Astrocyte of the spinal cord (primary cell): ENCODE measurements at places on chromosomes 11 and 22.

DNA sequence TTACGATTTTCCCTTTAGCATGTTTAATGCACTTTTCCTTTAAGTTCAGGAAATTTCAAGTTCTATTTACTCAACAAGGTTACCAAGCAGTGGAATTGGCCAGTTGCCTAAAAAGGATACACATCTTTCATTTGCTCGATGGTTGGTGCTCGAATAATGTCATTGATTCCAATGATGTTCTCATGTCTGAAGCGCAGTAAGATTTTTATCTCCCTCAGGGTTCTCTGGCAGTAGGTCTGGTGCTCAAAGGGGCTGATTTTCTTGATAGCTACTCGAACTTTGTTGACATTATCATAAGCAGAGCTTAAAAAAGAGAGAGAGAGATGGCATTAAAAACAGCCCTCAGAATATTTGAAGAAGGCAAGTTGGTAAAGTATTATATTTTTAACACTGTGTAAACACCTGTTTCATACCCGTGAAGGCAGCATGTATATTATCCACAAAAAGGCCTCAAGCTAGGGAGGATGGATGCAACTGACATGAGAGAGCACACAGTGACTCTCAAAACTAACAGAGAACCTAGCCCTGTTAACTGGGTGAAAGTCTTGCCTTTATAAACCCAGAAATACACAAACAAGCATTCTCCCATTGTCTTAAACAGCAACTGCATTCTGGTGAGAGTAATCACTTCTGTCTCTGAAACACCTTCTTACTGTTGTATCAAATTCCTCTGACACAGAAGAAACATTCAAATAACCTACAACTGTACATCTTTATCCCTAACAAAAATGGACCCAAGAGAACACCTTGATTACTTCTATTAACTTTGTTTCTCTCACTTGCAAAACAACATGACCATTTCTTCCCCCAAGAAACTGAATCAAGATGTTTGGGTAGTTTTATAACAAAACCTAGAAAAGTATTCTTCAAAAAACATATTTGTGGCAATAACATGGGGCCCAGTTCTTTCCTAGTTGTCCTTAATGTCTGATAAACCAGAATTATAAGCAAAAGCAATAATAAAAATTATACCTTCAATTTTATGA lies 59.6 kb downstream of the MAPK1 start:
- no peak for DNase-seq

DNA sequence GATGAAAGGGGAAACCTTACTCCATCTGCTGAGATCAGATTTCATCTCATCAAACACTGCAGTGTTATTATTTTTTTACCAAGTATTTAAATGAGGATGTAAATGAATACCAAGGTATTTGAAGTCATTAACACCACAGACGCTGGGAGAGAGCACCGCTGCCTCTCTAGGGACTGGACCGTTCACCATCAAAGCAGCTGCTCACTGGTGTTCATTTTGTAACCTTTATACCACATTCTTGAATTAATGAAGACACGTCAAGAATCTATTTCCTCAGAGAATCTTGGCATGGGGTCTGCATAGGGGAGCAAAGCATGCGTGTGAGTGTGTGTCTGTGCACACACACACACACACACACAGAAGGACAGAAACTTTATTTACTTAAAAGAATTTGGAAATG lies 15.6 kb downstream of the SIAE start:
- no peak for DNase-seq

GRCh38 chr11:34790620-34791019 lies 125.6 kb downstream of the APIP start:
- no peak for DNase-seq

- DNase-seq, result no peak
Observed at GRCh38 chr11:68838572-68838964, 3.1 kb downstream of the CPT1A start.

- DNase-seq, result no peak
Observed at GRCh38 chr11:34750692-34751405, 130.0 kb downstream of the EHF start.

DNA sequence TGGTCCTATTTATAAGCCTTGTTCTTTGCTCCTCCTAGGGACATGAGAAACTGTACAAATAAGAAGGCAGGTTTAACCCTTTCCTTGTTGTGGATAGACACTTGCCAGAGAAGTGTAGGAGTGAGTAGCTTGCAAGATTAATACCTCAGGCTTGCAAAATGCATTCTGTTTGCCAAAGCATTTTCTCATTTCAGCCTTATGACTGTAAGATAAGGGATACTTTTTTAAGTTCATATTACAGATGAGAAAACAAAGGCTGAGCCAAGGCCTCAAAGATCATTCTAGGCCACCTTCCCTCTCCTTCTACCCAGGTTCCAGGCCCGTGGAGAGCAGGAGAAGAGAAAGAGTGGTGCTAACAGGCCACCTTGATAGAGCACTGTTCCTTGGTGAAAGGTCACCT lies 46.8 kb downstream of the TRIM29 start:
- no peak for DNase-seq

DNA sequence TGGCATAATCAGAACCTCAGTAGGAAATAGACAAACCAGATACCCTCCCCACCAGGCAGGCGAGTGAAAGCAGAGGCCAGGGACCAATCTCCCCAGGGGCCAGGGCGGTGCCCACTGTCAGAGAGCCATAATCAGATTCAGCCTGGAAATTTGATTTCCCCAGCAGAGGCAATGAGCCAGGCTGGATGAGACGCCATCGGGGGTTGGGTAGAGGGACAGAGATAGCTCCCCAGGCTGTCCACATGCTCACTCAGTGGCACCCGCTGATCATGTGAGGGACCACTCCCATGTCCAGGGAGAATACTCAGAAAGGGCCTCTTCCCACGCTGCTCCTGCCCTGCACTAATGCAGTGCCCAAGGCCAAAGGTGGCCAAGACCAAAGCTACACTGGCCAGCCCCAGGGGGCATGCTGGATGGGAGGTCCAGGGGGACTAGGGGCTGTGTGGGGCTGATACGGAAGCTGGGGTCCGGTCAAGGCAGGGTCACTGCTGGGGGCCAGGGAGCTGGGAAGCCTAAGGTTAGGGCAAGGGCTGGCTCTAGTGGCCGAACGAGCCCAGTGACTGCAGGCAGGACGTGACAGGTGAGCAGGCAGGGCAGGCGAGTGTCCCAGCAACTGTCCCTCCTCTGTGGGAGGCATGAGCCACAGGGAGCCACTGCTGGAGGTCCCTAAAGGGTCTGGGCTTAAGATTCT lies 19.8 kb downstream of the ARVCF start:
- no peak for DNase-seq

DNA sequence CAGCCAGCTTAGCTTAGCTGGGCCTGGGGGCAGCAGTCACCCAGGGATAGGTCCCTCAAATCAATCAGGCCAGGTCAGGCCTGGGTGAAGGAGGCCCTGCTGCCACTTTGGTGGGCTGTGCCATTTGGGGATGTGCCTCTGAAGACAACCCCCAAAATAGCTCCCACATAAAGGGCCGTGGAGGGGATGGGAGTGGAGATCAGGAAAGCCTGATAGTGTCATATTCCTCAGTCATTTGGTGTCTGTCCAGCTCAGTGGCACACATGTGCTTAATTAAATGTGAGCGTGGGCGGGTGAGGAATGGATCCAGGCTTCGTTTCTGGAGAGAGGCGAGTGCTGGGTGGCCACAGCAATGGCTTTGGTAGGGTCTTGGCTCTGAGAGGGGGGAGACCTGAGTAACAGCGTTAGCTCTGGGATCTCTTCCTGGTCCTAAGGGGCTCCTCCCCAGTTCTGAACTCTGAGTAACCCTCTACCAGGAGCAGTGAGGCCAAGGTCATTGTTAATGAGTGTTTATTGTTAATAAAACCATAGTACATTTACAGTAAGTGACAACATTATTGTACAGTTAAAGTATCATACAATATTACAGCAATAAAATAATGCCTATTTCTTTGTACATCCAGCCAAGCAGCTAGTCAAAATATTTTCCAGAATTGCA lies 45.2 kb downstream of the NAT10 start:
- DNase-seq, result no peak

- DNase-seq, result no peak
Observed at GRCh38 chr11:17185938-17186337, 21.8 kb downstream of the PIK3C2A start.

DNA sequence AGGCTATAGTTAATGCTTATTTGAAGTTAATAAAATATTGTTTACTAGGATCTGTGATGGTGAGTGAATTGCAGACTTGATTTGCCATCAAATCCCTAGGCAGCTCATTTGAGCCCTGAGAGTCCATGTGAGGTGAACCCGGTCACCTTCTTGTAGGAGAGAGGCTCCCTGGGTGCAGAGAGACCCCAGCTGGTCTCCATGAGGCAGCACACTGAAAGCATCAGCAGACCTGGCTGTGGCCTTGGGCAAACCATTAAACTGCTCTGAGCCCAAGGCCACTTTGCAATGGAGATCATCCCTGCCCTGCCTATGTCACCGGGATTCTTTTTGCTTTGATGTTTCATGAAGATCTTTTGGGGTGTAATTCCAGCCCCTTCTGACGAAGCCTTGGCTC lies 125.2 kb downstream of the MICAL2 start:
- DNase-seq, result peak; percentile 44

DNA sequence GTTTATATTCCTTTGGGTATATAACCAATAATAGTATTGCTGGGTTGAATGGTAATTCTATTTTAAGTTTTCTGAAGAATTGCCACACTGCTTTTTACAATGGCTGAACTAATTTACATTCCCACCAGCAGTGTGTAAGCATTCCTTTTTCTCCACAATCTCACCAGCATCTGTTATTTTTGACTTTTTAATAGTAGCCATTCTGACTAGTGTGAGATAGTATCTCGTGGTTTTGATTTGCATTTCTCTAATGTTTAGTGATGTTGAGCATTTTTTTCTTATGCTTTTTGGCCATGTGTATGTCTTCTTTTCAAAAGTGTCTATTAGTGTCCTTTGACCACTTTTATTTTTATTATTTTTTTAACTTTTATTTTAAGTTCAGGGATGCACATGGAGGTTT lies 275.3 kb downstream of the METTL15 start:
- DNase-seq, result peak; percentile 64

DNA sequence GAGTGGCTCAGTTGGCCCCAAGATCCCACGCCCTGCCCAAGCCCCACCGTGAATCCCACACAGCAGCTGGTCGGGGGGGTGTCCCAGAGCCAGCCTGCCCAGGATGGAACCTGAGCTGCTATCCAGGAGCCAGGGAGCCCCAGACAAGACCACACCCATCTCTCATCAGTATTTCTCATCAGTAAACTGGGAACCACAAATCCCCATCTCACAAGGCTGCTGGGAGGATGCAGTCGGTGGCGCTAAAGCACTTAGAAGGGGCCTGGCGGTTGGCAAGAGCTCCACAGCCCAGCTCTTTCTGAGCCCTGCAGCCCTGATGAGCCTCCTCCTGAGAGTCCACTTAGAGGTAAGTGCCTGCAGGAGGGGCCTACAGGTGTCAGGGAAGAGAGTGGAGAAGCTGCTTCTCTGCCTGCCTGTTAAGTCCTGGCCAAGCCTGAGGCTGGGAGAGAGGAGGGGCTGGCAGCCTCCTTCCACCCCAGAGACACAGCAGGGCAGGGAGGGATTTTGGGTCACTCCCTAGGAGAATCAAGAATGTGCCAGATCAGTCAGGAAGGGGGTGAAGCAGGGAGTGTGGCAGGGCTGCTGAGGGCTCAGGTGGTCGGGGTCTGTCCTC lies 6.1 kb downstream of the FADS3 start:
- no peak for DNase-seq

DNA sequence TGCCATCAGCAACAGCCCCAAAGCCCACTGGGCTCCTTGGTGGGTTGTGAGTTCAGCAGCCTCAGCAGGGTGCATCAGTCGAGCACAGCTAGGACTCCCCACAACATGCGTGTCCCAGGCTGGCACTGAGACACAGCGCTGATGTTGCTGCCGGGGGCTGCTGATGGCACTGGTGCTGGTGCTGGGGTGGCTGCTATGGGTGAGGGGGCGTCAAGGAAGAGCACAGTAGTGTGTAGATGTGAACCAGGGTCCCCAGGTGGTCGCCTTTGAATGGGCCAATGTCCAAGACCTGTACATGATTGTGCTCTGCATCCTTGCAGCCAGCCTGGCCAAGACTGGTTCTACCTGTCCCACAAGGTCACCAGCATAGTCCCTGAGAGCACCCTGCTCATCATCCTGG lies 121.3 kb upstream of the SERPIND1 start:
- DNase-seq, result no peak

DNA sequence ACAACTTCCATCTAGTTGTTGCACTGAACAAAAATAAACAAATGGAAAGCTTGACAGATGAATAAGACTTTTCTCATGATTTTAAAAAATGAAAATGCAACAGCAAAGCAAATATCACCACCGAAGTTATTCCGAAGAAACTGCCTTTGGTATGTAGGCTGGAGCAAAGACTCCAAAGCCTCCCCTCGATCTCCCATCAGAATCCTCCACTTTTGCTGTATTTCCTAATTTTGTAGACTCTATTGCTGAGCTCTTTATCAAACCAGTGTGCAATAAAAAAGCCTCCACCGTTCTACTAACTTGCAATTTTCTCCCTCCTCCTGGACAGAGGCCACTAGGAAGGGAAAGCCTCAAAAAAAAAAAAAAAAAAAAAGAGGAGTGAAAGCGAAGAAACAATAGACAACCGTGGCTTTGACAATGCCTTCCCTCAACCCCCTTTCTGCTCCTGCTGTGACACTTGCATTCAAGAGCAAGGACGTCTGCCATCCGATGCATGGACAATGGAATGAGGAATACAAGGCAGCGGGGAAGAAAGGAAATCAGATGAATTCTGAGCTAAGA lies 190.9 kb upstream of the BLID start:
- DNase-seq, result no peak

DNA sequence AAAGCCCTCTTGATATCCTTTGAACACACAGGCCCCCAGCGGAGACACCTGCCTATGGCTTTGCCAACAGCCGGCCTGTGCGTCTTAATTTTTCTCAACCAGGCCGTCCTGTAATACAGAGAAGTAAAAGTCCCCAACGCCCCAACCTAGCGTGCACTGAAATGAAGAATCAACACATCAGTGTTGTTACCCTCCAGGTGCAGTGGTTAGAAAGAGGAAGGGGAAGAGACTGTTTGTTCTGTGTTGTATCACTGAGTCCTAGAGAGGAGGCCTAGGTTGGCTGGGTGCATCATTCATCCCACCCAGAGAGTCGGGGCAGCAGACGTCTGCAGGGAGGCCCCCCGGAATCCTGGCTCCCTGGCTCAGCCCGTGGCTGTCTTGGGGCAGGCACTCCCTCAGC lies 25.7 kb downstream of the SGSM1 start:
- no peak for DNase-seq

GRCh38 chr11:15073361-15074205 lies at the start of gene CALCB:
CALCB (plus strand) TSS chr11:15073593; CDS start chr11:15074719, 1,126 bp downstream.
- DNase-seq, result peak; percentile 5

- no peak for DNase-seq
Observed at GRCh38 chr11:109791337-109791736, 301.9 kb upstream of the ZC3H12C start.

- DNase-seq, result no peak
Observed at GRCh38 chr11:57881647-57882046, 120.0 kb downstream of the CTNND1 start.
